ENCODE measurements at places on chromosomes 3 and 15. TPM values are rescaled to one million over a fixed set of nuclear protein-coding genes. Genes with fewer than 3 reads are reported as not detected.

The ANKRD63 gene
- not detected for total RNA-seq

The CFAP100 gene
- 16.6 TPM for total RNA-seq

The CIB2 gene
- 18.2 TPM for total RNA-seq

The GP5 gene
- total RNA-seq = 0.69 TPM

The OTOL1 gene
- 1.0 TPM for total RNA-seq

The C3orf80 gene
- 0.55 TPM for total RNA-seq

- no peak overlapping the region for H3K27ac ChIP-seq
- no peaks in the 10 kb centered on the region for H3K36me3 ChIP-seq
- H3K27me3 ChIP-seq = no peaks in the 10 kb centered on the region
- DNase-seq = no peak
- H3K4me1 ChIP-seq = no peaks in the 10 kb centered on the region
Observed at GRCh38 chr15:30023798-30024295, 58.9 kb upstream of the GOLGA8J start.

- peaks cover under 1% of the 10 kb centered on the region for H3K4me1 ChIP-seq
- no peak overlapping the region for H3K4me3 ChIP-seq
- no peak for DNase-seq
- no peaks in the 10 kb centered on the region for H3K36me3 ChIP-seq
Observed at GRCh38 chr3:194990454-194991337, 280.3 kb downstream of the XXYLT1 start.

DNA sequence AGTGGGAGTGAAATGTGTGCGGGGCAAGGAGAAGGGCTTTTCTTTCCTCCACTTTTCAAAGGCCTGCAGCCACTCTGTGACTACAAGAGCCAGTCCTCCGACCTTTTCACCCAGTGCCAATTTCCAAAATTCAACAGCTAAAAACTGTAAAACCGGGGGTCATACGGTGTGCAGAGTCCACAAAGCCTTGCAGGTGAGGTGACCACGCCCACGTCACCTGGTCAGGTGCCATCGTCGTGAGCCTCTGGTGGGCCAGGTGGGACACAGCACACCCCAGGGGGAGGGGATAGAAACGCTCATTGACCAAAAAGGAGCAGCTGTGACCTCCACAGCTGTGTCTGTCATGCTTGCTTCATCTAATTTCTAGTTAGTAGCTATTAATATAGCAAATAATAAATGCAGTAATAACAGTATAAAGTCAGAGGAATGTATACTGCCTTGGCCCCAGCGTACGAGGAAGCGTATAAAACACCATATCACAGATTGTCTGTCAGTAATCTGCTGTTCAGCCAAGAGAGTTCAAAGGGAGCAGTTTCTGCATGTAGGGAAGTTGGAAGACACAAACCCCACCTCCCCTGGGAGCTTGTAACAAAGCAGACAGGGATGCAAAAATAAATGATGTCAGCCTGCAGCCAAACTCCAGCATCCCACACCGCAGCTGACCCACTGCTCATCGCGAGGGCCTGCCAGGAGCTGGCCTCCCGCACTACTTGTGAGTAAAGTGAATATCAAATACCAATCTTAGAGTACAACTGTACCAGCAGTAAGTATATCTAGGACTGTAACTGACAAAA, 86.7 kb downstream of the VGLL4 start:
- H3K36me3 ChIP-seq = peaks cover 80% of the 10 kb centered on the region
- peak overlapping the region; percentile 85 for H3K27ac ChIP-seq
- no peak for DNase-seq
- H3K27me3 ChIP-seq = no peaks in the 10 kb centered on the region
- peaks cover 95% of the 10 kb centered on the region for H3K4me1 ChIP-seq

Data from spinal cord (tissue), 10 donors.